IMR-90 (cell line): ENCODE measurements at places on chromosomes 1 and 21. TPM values are rescaled to one million over a fixed set of nuclear protein-coding genes. Genes with fewer than 3 reads are reported as not detected.

S100A3 gene
- total RNA-seq: 1.4 and 2.9 TPM in 2 replicates

SMCP gene
- not detected in 2 replicates for total RNA-seq

ATP1A4 gene
- not detected in 2 replicates for total RNA-seq

MPZ gene
- 0.18 and 0.28 TPM in 2 replicates for total RNA-seq

SLAMF7 gene
- not detected in 2 replicates for total RNA-seq

ZFYVE9 gene
- total RNA-seq: 28.7 and 29.4 TPM in 2 replicates

TDRKH gene
- total RNA-seq: 2.2 TPM in 2 replicates

GPATCH2 gene
- 11.8 and 22.8 TPM in 2 replicates for total RNA-seq

TRIM67 gene
- total RNA-seq: not detected in 2 replicates

LCE1D gene
- not detected in 2 replicates for total RNA-seq

FCER1A gene
- total RNA-seq: not detected in 2 replicates

CLEC20A gene
- not detected in 2 replicates for total RNA-seq

PLD5 gene
- not detected in 2 replicates for total RNA-seq

AVPR1B gene
- not detected in 2 replicates for total RNA-seq

DNAH14 gene
- total RNA-seq: 2.7 and 9.2 TPM in 2 replicates

USH2A gene
- total RNA-seq: under 0.01 TPM in 2 replicates
